CD4-positive, alpha-beta T cell treated with Interleukin-2 at 100 ng/mL for 4 hours (primary cell): ENCODE measurements at places on chromosomes 13 and 19.

DNA sequence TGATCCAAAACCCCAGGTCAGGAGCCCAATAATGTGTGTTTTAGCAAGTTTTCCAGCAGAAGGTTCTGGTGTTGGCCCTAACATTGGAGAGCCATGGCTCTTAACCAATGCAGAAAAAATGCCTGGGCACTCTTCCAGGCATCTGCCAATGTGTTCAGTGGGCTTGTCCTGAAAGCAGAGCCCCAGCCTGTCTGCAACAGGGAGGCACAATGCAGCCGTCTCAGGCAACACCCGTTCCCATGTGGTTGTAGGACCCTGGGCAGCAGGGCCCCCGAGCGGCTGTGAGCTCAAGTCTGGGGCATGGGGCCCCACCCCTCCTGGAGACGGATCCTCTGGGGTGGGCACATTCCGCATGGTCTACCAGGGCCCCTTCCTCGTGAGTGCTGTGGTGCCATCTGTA is 58.1 kb upstream of the SIAH3 start:
- DNase-seq: no peak

- DNase-seq: no peak
Measured at GRCh38 chr13:27765650-27766049, 26.6 kb upstream of the GSX1 start.

DNA sequence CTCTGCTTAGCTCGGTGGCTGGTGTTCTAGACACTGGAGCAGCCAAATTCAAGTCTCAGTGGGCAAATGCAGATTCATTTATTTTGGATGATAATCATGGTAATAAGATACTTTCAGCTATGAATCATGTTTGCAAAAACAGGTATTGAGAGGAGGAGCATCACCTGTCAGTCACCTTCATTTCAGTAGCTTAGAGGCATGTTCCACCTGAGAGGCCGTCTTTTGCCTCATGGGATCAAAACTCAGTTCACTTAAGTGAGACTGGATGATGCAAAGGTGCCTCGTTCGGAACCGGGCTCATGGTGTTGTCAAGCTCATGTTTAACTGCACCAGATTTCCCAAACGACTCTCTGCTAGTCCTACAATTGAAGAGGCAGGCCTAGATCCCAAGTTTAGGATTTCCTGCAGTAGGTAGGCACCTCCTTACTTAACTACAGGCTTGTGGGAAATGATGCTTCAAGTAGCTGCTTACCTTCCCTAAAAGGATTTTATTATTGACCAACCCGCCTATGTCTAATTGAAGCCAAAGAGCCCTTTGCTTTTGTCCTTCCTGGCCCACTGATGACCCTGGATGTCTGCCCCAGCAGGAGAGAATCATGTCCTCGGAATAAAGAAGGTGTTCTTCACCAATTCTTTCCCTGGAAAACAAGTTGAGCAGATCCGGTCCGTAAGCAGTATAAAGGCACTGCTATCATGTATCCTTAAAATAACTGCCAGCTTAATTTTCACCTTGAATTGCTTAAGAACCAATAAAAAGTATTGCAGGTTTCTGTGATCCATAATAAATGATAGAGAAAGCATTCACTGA is 60.0 kb downstream of the ZAR1L start:
- no peak for DNase-seq

GRCh38 chr13:41495044-41495443 is 37.7 kb downstream of the RGCC start:
- no peak for DNase-seq

DNA sequence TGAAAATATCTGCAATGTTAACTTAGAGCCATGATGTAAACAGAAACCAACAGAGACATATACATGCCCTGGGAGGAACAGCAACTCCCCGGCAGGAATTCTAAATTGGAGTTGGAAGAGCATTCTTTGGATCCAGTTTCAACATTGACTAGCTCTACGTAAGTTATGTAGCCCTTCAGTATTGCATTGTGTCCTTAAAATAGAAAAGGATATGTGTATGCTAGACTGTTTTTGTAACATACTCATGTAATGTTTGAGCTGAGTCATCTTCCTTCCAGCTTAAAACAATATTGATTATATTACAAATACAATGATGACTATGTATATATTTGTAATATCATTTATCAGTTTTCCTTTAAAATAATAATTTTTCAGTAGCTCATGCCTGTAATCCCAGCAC is 1422.2 kb upstream of the PCDH20 start:
- no peak for DNase-seq
